ENCODE measurements at places on chromosomes 3 and 15. TPM values are rescaled to one million over a fixed set of nuclear protein-coding genes. Genes with fewer than 3 reads are reported as not detected.

- no peak for DNase-seq
Measured at GRCh38 chr3:123657568-123657967, 72.7 kb upstream of the HACD2 start.

Gene ARPP21
- total RNA-seq, result 299 TPM

GRCh38 chr15:51390966-51391422 is 49.5 kb downstream of the GLDN start:
- no peak for DNase-seq

DNA sequence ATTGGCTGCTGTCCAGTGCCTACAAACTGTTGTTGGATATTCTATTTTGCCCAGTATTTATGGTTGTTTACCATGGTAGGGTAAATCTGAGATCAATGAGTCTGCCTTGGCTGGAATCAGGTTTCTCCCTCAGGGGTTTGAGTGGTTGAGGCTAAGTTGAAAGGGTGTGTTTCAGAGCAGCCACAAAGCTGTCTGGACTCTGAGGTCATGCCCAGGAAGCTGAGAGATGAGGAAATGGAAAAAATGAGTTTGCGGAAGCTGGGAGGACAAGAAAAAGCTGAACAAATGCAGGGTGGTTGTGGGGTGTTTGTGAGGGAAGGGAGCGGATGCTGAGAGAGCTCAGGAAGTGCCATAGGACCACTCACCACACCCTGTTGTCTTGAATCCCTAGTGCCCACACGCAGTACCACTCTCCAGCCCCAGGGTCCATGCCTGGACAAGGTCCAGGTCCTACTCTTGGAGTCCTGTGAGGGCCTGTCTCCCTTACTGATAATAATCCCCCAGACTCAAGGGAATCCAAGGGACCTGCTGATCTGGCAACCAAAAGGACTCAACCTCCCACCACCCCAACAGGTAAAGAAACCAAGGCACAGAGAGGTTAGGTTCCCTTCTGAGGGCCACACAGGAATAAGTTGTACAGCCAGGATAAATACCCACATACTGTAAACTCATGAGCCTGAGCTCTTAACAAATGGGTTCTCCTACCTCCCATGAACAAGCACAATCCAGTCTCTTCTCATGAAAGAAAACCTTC is 81.6 kb downstream of the PPCDC start:
- peak; percentile 97 for DNase-seq

Gene MNS1
- 2.4 TPM for total RNA-seq

Gene TIMP4
- total RNA-seq, result 0.42 TPM

DNA sequence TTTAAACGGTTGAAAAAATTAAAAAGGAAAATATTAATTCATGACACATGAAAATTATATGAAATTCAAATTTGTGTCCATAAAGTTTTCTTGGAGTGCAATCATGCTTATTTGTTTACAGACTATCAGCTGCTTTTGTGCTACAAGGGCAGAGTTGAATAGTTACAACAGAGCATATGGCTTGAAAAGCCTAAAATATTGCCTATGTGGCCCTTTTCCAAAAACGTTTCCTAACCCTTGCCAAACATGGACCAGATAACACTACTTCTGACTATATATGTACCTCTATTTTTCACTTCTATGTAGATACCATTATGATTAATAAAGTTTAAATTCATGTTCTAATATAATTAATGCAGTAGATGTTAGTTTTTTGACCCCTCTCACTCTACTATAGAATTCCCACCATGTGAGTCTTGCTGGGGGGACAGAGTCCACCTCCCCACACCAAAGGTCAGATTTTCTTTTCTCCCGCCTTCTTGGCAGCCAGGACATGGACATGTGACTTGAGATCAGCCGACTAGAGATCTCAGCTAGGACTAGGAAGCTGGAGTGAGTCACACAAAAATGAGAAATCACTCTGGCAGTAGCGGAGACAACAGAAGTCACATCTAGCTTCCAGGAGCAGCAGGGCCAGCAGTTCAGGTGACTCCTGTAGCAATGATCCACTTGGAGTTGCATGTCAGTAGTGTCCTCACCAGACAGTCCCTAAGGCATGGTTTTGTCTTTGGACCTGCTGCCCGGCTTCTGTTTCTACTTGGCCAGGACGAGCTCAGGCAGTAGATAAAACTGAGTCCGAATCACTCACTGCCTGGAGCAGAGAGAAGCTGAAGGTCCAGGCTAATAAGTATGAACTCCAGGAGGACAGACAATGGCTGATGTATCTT is 22.4 kb downstream of the CIAO2A start:
- peak; percentile 86 for DNase-seq

DNA sequence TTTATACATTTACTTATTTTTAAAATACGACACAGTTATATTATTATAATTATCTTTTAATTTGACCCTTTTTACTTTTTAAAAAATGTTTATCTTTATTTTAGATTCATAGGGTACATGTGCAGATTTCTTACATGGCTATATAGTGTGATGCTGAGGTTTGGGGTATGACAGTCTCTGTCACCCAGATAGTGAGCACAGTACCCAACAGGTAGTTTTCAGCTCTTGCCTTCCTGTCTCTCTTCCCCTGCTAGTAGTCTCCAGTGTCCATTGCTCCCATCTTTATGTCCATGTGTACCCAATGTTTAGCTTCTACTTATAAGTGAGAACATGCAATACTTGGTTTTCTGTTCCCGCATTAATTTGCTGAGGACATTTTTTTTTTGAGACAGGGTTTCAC is 21.8 kb upstream of the KCNMB2 start:
- no peak for DNase-seq

GRCh38 chr3:149426325-149426724 is 48.2 kb upstream of the TM4SF4 start:
- no peak for DNase-seq

DNA sequence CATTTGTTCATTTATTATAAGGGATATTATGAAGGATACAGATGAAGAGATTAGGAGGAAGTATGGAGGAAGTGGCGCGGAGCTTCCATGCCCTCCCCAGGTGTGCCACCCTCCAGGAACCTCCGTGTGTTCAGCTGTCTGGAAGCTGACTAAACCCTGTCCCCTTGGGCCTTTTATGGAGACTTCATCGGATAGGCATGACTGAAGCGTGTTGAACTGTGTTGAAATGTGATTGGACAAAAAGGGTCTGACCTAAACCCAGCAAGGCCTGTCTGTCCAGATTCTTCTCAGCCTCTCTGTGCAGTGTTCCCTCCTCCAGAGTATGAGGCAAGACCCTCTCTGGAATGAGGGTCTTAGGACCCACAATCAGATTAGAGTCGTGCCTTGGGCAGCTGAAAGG is 31.7 kb downstream of the HACD3 start:
- no peak for DNase-seq

DNA sequence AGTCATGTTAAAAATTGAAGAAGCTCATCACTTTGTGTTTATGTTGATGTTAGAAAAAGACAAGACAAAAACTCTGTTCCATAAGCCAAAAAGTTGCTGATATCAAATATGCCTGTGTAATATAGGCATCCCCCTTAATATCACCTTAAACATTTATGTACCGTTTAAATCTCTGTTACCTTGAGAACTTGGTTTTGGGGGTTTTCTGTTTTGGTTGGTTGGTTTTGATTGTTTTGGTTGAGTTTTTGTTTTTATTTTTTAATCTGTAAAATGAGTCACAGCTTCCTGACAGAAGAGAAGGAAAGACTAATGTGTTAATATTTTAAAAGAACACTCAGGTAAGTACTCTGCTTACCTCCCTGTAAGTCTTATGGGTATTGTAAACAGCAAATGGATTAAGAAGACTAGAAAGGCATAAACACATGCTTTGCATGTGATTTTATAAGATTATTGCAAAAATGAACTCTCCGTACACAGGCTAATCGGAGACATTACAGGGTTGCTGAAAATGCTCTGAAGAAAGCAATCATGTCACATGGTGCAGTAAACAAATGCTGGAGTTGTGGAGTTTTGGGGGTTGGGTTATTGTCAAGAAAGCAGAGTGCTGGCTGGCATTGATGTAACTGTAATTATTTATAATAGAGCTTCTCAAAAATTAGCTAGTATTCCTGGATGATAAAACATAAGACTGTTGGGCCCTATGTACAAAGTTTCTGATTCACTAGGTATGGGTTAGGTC is 69.5 kb upstream of the MBNL1 start:
- no peak for DNase-seq
